ENCODE measurements at places on chromosomes 4 and X.

- DNase-seq, result no peak
These were observed 1.2 kb downstream of the RAB9B start for GRCh38 chrX:103830848-103831247.

- no peak for DNase-seq
These were observed 119.4 kb downstream of the AKAP4 start for GRCh38 chrX:50081282-50081889.

DNA sequence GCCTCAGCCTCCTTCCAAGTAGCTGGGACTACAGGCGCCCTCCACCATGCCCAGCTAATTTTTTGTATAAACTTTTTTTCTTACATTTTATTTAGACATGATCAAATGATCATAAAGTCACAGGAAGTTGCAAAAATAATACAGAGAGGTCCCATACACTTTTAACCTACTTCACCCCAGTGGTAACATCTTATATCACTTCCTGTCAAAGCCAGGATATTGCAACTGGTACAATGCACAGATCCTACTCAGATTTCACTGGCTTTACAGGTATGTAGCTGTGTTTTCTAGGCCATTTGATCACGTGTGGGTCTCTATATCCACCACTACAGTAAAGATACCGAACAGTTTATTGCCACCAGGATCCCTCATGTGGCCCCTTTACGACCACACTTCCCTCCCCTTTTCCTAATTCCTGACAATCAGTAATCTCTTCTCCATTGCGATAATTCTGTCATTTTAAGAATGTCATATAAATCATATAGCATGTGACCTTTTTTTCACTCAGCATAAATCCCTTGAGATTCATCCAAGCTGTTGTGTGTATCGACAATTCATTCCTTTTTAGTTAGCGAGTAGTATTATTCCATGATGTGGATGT lies 18.0 kb downstream of the RPS6KA3 start:
- no peak for DNase-seq

DNA sequence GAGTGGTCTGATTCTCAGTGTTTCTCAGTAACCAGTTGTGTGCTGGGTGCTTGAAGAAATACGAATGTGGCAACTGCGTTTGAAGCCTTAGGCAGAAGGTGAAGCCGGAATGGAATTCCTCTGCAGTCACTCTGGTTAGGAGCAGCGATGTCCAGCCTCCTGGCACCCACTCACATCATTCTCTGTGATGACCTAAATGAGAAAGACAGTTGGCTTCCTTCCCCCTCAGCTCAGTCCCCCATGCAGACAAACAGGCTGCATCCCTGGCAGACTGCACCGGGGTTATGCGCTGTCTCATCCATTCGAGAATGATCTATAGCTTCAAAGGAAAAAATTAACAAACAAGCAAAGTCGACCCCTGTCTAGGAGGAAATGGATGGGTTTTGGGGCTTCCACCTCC lies 170.1 kb upstream of the SCML1 start:
- DNase-seq, result no peak

GRCh38 chr4:8345053-8345945 lies 75.7 kb downstream of the HTRA3 start:
- no peak for DNase-seq

DNA sequence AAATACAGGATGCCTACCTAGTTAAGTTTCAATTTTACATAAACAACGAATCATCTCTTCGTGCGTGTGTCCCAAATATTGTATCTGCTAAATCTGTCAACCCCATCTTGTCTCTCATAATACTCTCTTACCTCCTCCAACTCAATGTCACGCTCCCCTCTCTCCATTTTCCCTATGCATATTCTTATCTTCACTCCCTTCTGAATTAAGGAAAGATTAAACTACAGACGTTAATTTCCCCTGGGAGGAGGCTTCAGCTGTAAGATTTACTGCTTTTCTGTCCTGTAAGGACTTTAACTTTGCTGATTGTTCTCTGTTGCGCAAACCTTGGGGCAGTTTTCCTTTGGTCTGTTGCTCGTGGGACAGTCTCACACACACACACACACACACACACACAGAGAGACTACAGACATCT lies 455 bp upstream of the ABCB7 start:
- DNase-seq, result no peak

GRCh38 chr4:54077812-54078211 lies 13.4 kb upstream of the CHIC2 start:
- DNase-seq, result no peak

DNA sequence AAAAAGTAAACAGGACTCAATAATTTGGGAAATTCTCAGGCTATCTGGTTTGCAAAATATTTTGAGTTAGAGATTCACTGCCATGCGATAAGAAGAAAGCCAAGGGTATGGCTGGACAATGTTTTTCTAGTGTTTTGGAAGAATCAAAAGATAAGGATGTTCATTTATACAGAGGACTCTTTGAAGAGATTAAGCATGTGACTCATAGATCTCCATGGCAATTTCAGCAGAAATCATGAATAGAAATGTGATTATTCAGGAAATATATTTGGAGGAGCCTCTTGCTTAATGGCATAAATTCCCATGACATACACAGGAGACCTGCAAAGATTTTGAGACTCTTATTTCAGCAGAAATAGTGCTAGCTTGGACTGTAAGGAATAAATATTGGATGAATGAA lies 16.7 kb upstream of the FRAS1 start:
- no peak for DNase-seq

DNA sequence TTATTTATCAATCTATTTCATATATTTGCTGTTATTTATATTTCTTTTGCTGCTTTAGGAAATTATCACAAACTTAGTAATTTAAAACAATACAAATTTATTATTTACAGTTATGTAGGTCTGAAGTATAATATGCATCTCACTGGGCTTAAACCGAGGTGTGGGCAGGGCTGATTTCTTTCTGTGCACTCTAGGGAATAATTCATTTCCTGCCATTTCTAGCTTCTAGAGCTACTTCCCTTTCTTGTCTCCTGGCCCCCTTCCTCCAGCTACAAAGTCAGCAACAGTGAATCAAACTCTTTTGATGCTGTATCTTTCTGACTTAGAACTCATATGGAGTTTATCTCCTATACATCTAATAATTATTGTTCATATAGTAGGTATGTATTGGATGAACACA lies 303.5 kb upstream of the ARSJ start:
- no peak for DNase-seq

GRCh38 chrX:139933904-139934303 lies 1.1 kb upstream of the ATP11C start:
- DNase-seq, result no peak

DNA sequence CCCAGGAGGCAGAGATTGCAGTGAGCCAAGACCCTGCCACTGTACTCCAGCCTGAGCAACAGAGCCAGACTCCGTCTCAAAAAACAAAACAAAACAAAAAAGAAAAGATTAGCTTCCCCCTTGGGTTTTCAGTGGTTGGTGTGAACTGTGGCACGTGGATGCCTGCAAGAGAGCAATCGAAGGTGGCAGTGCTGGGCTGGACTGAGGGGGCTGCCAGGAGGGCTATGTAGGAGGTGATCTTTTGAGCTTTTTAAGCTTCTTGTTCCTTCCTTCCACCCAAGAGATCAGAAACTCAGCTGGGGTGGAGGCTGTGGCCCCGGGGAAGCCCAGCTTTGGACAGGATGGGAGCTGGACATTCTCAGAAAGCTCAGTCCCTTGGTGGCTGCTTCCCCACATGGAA lies 49.6 kb downstream of the PRPS1 start:
- no peak for DNase-seq

- no peak for DNase-seq
These were observed 184.0 kb upstream of the ANK2 start for GRCh38 chr4:112865443-112865842.

GRCh38 chrX:46407036-46407752 lies 138.0 kb downstream of the ZNF674 start:
- no peak for DNase-seq

GRCh38 chr4:21077967-21078366 lies 377.7 kb downstream of the PACRGL start:
- no peak for DNase-seq
